ENCODE measurements at places on chromosomes 6 and 20. TPM values are rescaled to one million over a fixed set of nuclear protein-coding genes. Genes with fewer than 3 reads are reported as not detected.

DNA sequence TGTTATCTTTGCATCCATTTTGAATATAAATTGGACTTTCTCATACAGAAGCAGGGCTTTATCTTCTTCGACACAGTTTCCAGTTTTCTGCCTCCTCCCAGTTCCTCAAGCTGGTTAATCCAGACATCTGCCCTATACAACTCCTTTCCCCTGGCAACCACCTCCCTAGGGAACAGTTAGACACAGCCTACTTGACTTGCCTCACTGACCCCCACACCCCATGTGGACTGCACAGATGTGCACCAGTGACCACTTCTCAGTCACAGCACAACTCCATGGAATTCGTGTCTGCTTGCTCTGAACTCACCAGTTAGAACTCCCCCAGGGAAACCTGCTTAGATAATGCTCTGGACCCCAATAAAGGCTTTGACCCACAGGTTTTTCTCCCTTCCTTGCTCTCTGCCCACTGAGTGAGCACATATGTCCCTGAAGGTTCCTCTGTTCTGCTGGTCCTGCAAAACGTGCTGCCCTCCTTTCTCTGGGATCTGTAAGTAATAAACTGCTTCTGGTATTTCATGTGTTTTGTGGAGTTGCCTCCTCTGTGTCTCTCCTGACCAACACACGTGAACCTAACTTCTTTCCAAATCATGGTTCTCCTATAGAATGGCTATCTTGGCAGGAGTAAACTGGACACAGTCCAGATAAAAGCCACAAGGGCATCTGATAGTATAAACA, 351.2 kb downstream of the CD83 start:
- no peak for DNase-seq

- no peak for DNase-seq
Observed at GRCh38 chr20:3226864-3227263, 12.1 kb downstream of the SLC4A11 start.

DNA sequence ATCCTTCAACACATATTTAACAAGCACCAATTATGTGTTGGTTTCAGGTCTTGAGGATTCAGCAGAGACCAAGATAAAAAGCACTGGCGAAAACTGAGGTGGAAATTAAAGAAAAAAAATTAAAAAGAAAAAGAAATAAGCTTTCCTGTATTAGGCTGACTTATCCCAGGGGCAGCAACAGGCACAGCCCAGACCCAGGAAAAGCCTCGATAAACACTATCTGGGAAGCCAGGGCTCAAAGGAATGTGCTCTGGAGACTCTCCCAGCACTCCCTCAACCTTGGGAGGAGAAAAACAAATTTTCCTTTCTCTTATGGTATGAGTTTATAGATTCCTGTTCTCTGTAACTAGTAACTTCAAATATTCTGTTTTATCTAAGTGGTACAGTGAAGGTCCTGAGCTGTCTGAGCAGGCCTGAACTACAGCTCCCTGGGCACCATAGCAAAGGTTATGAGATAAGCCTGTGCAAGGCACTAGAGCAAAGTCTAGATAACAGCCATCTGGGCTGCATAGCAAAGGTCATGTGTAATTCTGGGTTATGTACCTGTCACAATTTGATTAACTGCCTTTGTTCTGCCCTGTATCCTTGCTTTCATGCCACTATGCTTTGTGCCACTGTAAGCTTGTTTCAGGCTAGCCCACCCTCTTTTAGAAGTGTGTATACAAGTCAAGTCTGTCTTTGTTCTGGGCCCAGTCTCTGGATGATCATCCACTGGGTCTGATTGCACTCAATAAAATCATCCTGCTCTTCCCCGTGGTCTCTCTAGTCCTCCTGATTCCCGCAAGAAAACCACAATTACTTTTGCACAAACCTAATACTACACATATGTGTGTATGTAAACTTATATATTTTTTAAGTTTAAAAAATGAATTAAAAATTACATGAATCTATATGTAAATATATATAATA, 54.0 kb downstream of the IL22RA2 start:
- no peak for DNase-seq

DNA sequence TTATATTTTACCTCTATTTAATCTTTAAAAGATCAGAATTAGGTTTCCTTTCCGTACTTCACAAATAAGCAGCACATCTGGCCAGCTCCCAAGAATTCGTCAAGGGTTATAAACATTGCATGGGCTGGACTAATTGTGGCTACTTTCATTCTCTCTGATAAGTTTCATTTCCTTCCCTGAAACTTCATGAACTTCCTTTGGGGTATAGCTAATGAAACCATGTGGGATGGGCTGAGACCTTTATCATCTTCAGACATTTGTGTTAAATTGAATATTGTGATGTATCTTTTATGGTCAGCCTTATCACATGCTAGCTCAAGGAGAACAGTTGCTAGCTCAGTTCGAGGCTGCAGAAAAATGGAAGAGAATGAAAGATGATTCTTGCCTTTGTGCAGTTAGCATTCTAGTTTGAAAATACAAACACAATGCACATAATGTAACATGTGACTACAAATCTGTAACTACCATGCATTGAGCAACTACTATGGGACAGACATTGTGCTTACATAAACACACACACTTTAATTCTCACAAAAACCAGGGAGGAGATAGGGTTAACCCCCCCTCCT, 1.7 kb upstream of the GMPR start:
- peak; percentile 21 for DNase-seq

The SLC17A3 gene
- not detected for polyA plus RNA-seq

The SLPI gene
- polyA plus RNA-seq, result not detected

The IL20RA gene
- polyA plus RNA-seq, result 0.09 TPM

The BCAS1 gene
- polyA plus RNA-seq, result not detected
